ENCODE measurements at places on chromosomes 5 and 9. TPM values are rescaled to one million over a fixed set of nuclear protein-coding genes. Genes with fewer than 3 reads are reported as not detected.

The CCT5 gene
- 104 TPM for total RNA-seq

The CDH10 gene
- 0.11 TPM for total RNA-seq

The WDR31 gene
- total RNA-seq, result 13.0 TPM

The C5orf52 gene
- total RNA-seq, result not detected

The ANXA6 gene
- 222 TPM for total RNA-seq

The SPAG8 gene
- total RNA-seq, result 2.1 TPM

The LOX gene
- total RNA-seq, result 5.0 TPM

The TMEM252 gene
- not detected for total RNA-seq

The ZNF454 gene
- total RNA-seq, result 1.8 TPM

The DHX29 gene
- 19.8 TPM for total RNA-seq

The FOXD4L3 gene
- total RNA-seq, result not detected

The BTNL8 gene
- total RNA-seq, result 0.41 TPM

The OSMR gene
- 14.1 TPM for total RNA-seq

The PSD2 gene
- total RNA-seq, result not detected

The RNF183 gene
- not detected for total RNA-seq

The PCDHGA2 gene
- total RNA-seq, result 6.2 TPM

The SLC6A19 gene
- not detected for total RNA-seq

The HAVCR1 gene
- total RNA-seq, result not detected

The DIRAS2 gene
- not detected for total RNA-seq

Measured in Right ventricle myocardium inferior (tissue), 1 donor.